Activated T-helper 1 cell treated with anti-CD3 and anti-CD28 coated beads, Interleukin-12 subunit alpha, Interleukin-12 subunit beta, Interleukin-2, Interleukin-4 antibody, amounts not matched to agents 30 ng/mL and 10 ng/mL and 1 ng/mL, durations not matched to agents 14 hours and 24 hours and 36 hours (primary cell): ENCODE measurements at places on chromosomes 7 and 10.

GRCh38 chr10:89458784-89459183, 44.4 kb downstream of the IFIT5 start:
- DNase-seq: no peak

DNA sequence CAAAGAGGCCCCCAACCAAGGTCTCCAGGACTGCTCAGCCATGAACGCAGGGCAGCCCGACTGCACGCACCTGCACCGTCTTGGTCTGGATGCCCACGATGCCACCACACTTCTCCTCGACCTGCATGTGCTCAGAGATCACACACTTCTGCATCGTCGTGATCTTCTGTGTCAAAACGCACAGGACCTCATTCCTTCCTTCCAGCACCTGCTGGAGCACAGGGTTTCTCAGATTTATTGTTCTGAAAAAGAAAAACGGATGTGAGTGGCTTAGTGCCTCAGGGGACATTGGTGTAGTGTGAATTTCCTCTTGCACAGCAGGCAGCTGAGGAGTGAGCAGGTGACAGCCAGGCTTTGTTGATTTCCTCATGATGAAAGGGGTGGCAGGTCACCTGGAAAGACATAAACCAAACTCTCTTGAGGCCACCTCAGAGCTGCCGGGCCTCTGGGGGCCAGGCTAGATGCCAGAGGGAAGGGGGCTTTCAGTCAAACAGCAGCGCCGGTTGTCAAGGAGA, 38.2 kb downstream of the GSDME start:
- no peak for DNase-seq

GRCh38 chr7:1842321-1843221, 172.5 kb downstream of the ELFN1 start:
- no peak for DNase-seq

- no peak for DNase-seq
Observed at GRCh38 chr7:127890726-127891125, 140.5 kb downstream of the LRRC4 start.

GRCh38 chr7:117616694-117617093, 136.9 kb downstream of the CFTR start:
- no peak for DNase-seq
